ENCODE measurements at places on chromosomes 2 and 18. TPM values are rescaled to one million over a fixed set of nuclear protein-coding genes. Genes with fewer than 3 reads are reported as not detected.

The GREB1 gene
- 0.24 TPM for total RNA-seq

- H3K4me1 ChIP-seq = no peaks in the 10 kb centered on the region
- no peaks in the 10 kb centered on the region for H3K27me3 ChIP-seq
Observed at GRCh38 chr2:122478771-122479170, 723.3 kb downstream of the TSN start.

DNA sequence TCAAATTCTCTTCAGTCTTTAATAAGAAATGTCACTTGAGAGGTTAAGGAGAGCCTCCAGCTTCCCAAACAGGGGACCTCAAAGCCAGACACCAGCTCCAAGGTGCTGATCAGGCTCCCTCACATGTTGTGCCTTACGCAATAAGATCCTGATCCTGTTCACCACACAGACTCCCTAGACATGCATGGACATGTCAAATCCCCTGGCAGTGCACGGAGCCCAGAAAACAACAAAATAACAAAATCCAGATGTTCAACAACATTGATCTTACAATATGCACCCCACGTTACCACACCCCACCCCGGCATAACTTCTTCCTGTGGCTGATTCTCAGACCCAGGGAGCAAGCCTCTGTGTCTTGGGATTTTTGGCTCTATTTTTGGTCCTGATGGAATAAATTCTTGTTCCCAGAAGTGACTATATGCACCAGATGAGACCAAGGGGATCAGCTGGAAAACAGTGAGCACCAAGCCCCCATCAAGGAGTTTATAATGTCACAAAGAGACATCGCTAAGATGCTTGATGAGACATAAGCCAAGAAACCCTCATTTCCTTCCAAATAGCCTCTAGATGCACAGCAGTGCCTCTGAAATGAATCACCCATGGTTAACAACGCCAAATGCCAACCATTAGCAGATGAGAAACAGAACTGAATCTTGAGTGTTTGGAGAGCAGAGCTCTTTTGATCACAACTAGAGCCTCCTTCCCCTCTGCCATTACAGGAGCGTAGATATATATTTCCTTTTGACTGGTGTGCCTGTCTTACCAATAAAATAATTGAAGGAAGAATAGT lies 198.2 kb downstream of the PRKCE start:
- DNase-seq = no peak
- H3K27me3 ChIP-seq = no peaks in the 10 kb centered on the region
- no peaks in the 10 kb centered on the region for H3K36me3 ChIP-seq
- no peak overlapping the region for H3K27ac ChIP-seq
- H3K4me1 ChIP-seq = peaks cover 6% of the 10 kb centered on the region
- H3K4me3 ChIP-seq = no peak overlapping the region

The FKBP1B gene
- 4.4 TPM for total RNA-seq

DNA sequence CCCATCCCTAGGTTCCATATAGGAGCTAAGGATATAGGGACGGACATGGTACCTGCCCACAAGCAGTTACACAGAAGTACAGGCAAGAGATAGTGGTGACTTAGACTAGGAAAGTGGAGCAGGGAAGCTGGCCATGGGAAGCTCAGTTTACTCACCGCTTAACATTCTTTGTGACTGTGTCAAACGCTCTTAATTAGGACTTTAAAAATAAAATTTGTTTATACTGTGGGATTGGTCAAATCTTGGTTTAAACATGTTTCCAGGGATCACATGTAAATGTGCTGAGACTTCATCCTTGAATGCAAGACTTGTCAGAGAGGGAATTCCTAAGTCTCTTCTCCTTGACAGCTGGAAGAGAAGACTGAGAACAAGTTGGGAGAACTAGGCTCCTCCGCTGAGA lies 107.3 kb downstream of the MTCL1 start:
- H3K27me3 ChIP-seq = no peaks in the 10 kb centered on the region
- H3K36me3 ChIP-seq = no peaks in the 10 kb centered on the region
- no peak overlapping the region for H3K4me3 ChIP-seq
- H3K27ac ChIP-seq = no peak overlapping the region

The LRRTM4 gene
- 0.09 TPM for total RNA-seq

DNA sequence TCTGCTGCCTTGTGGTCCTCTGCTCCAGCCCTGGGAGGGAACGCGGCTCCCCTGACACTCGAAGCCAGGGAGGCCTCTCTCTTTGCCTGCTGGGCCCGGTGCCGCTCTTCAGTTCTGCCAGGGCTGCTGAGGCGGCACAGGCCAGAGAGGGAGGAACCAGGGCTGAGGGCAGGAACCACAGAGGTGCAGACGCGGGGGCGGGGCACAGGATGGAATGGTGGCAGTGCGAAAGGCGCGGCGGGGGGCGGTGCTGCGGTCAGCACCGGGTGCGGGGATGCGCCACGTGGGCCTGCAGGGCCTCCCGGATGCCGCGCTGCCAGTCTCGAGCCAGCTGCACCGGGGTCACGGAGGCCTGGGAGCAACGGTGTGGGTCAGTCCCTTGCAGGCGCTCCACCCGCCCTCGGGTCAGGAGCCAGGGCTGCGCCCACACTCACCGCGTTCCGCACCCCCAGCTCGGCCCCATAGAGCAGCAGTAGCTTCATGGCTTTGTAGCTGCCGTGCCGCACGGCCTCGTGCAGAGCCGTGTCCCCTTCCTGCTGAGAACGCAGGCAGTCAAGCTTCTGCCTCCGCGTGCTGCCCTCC lies 4.4 kb downstream of the ANKRD23 start:
- H3K27ac ChIP-seq = no peak overlapping the region
- DNase-seq = peak; percentile 74
- peaks cover 14% of the 10 kb centered on the region for H3K4me1 ChIP-seq

- no peaks in the 10 kb centered on the region for H3K36me3 ChIP-seq
- no peak for DNase-seq
- peaks cover 6% of the 10 kb centered on the region for H3K27me3 ChIP-seq
- H3K27ac ChIP-seq = no peak overlapping the region
Observed at GRCh38 chr18:79815657-79816056, 17.9 kb downstream of the KCNG2 start.

DNA sequence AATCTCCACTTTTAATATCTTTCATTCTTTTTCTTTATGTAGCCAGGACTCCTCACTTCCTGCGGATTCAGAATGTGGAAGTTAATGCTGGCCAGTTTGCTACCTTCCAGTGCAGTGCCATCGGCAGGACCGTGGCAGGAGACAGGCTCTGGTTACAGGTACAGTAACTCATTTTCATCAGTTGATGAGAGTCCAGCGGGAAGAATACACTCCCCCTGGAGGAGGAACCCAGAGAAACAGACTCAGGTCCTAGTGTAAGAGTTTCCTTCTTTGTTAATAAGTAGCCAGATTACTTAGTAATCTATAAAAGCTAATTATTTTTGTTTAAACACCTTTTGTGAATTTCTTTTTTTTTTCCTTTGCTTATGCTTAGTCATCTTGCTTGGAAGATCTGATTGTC lies 359.4 kb downstream of the PTPRM start:
- H3K4me1 ChIP-seq = no peaks in the 10 kb centered on the region
- no peak overlapping the region for H3K27ac ChIP-seq
- H3K4me3 ChIP-seq = no peak overlapping the region
- no peaks in the 10 kb centered on the region for H3K27me3 ChIP-seq
- DNase-seq = peak; percentile 19
- H3K36me3 ChIP-seq = peaks cover 6% of the 10 kb centered on the region

GRCh38 chr18:47992976-47993375 lies 62.5 kb upstream of the SMAD2 start:
- DNase-seq = no peak
- H3K27me3 ChIP-seq = no peaks in the 10 kb centered on the region
- no peak overlapping the region for H3K27ac ChIP-seq
- no peaks in the 10 kb centered on the region for H3K4me1 ChIP-seq
- no peaks in the 10 kb centered on the region for H3K36me3 ChIP-seq
- H3K4me3 ChIP-seq = no peak overlapping the region

DNA sequence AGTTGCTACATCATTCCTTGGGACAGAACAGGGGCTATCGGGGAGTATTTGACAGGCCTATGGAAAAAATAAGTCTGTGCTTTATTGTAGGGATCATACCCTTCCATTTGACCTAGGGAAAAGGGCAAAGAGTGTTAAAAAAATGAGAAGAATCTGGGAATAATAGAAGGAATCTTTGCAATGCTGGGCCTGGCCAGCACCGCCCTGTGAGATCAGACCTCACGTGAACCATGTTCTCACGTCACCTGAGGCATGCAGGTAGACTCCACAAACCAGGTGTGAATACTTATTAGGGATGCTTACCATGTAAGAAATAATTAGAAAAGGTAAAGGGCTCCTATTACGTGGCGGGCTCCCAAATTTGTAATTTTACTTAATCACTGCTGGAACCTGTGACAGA lies 177.5 kb upstream of the GATA6 start:
- no peak for DNase-seq
- no peak overlapping the region for H3K27ac ChIP-seq
- no peaks in the 10 kb centered on the region for H3K4me1 ChIP-seq
- no peaks in the 10 kb centered on the region for H3K36me3 ChIP-seq
- no peak overlapping the region for H3K4me3 ChIP-seq

- H3K27me3 ChIP-seq = peaks cover 55% of the 10 kb centered on the region
- no peak overlapping the region for H3K4me3 ChIP-seq
- H3K4me1 ChIP-seq = no peaks in the 10 kb centered on the region
- DNase-seq = no peak
Observed at GRCh38 chr18:36294031-36294430, 3.5 kb upstream of the FHOD3 start.

- H3K4me1 ChIP-seq = no peaks in the 10 kb centered on the region
- H3K27me3 ChIP-seq = no peaks in the 10 kb centered on the region
- no peak overlapping the region for H3K4me3 ChIP-seq
- DNase-seq = no peak
- no peak overlapping the region for H3K27ac ChIP-seq
Observed at GRCh38 chr2:100895934-100896685, 76.2 kb downstream of the NPAS2 start.

The POTEI gene
- total RNA-seq = 0.14 TPM

The RGPD6 gene
- total RNA-seq = 10.0 TPM

DNA sequence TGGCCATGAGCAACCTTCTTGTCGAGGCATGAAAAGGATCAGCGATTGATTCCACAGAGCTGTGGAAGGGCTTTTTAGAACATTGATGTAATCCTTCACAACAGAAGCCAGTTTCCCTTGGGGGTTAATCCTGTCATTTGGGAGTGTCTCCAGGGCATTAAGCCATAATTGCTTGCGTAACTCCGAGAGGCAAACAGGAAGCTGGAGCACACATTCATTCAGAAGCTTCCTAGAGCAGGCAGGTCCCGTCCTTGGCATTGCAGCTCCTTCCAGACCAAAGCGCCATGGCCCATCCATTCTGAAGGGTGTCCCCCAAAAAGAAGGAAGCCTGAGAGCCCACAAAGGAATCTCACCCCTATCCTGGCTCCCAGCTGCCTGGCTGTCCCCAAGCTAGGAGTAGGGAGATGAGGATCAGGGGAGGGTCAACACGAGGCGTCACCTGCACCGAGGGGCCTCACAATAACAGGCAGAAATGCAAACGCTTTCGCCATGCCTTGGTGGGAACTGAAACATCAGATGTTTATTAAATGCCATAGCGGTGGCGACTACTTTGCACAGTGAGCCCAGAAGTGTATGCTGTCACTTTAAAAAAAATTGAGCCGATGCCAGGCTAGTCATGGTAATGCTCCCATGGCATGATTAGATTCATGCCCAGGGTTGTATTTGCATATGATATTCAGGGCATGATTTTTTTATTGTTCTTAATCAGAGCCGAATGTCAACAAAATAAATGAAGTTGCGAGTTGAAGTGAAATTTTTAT lies 339.4 kb downstream of the BCL11A start:
- no peaks in the 10 kb centered on the region for H3K36me3 ChIP-seq
- peaks cover 12% of the 10 kb centered on the region for H3K4me1 ChIP-seq
- no peak for DNase-seq
- H3K27me3 ChIP-seq = no peaks in the 10 kb centered on the region

Data from thymus (tissue), 14 donors.